Mesothelial cell of epicardium (in vitro differentiated cells): ENCODE measurements at places on chromosomes 2 and 18.

- DNase-seq: no peak
Measured at GRCh38 chr2:63741884-63742579, 99.7 kb upstream of the UGP2 start.

DNA sequence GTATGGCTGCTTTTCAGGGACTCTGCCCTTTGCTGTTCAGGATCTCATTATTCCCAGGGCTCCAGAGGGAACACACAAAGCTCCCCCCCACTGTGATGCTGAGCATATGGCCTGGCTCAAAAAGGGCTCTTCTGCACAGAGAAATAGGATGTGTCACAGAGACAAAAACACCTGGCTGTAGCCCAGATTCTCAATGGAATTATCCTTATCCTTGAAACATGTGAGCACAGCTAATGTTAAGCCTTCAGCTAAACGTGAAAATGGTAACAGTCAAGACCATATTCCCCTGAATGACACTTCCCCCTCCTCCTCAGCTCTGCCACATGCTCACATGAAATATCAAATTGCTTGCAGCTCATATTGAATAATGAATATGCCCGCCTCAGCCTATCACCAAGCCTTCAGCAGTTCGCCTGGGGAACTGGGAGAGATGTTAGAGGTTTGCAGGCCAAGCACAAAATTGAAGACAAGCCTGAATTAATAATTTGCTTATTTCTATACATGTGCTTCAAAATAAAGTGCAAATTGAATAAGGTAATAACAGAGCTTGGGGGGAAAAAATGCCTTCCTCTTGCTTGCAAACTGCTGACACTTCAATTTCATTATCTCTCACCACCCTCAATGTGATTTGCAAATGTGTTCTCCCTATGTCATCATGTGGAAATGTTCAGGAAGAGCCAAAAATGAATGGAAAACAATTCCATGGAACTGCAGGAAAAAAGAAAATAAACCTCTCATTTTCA is 181.0 kb upstream of the HNRNPA3 start:
- DNase-seq: no peak

DNA sequence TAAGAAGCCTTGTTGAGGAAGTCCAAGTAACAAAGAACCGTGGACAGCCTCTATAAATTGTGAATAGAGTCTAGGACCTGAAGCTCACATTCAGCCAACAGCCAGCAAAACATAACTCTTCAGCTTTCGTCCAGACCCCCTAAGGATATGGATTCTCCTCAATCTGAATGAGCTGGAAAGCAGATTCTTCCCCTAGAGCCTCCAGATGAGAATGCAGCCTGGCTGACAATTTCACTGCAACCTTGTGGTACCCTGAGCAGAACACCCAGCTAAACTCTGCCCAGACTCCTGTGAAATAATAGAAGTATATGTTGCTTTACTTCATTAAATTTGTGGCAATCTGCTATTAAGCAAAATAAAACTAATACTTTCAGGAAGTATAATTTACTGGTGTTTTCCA is 483.5 kb upstream of the SLC8A1 start:
- DNase-seq: no peak

- no peak for DNase-seq
Measured at GRCh38 chr2:3483986-3484960, 35.1 kb downstream of the ADI1 start.

DNA sequence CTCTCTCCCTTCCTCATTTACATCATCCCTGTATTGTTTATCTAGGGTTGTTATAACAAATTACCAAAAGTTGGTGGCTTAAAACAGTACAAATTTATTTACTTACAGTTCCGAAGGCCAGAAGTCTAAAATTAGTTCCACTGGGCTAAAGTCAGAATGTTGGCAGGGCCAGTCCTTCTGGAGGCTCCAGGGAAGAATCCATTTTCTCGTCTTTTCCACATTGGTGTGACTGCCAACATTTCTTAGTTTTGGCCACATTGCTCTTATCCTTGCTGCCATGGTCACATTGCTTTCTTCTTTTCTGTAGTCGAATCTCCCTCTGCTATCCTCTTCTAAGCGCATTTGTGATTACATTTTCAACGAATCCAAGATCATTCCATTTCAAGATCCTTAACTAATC is 34.7 kb downstream of the ICOS start:
- DNase-seq: no peak

DNA sequence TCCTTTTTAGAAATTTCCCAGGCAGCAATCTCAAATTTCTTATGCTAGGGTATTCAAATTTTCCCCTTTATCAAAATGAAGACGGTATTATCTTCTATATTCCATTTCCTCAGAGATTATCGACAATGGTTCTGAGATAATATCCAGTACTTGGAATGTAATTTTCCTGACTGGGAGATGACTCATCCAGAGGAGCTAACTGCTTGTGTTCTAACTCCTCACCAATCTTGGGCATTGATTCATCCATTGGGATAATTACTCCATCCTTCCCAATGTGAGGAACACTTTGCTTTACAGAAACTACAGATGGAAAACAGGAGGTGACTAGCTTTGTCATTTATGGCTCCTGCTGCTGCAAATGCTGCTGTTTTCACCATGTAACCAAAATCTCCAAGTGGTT is 239.4 kb upstream of the LYPD1 start:
- no peak for DNase-seq

DNA sequence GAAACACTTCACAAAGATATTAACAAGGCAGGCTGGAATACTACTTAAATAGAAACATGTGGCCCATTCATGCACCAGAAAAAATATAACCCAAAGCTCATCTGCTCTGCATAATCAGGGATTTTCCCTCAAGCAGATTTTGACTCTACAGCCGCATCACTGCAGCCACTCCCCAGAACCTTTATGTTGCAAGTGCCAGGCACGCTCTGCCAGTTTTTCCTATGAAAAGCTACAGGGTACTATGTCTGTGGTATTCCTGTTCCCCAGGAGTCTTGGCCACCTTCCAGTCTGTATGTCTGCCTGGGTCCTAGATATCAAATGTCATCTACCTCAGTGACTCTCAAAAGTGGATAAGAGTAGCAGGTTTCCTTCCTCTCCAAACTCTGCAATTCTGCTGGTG is 3.8 kb downstream of the COA5 start:
- no peak for DNase-seq

GRCh38 chr2:196294516-196294909 is 123.1 kb upstream of the STK17B start:
- DNase-seq: no peak

DNA sequence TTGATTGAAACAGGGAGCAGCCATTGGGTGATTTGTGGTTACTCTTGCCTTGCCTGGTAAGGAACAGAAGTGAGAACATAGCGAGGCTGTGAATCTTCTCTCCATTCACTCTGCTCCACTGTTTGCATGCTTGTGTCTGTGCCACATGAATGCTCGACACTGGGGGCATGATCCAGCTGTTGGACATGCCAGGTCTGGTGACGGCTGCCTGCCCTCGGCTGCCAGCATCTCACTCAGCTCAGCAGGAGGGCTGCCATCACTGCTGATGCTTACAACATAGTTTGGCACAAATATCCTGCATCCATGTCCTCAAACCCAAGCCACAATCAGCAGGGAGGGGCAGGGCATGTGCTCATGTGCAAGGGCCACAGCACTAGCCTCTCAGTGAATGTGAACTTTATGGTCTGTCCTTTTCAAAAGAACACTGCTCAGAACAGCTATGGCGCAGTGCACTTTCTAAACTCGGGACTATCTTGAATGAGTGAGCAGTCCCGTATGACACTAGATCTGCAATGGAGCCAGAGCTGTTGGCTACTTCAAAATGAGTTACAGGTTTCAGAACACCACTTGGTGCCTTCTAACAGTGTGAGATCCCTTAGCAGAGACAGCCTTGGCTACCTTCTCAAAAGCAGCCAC is 126.3 kb downstream of the NRP2 start:
- no peak for DNase-seq

GRCh38 chr18:36496022-36496421 is 198.5 kb downstream of the FHOD3 start:
- no peak for DNase-seq

GRCh38 chr2:240350696-240351087 is 84.8 kb upstream of the GPC1 start:
- DNase-seq: no peak

DNA sequence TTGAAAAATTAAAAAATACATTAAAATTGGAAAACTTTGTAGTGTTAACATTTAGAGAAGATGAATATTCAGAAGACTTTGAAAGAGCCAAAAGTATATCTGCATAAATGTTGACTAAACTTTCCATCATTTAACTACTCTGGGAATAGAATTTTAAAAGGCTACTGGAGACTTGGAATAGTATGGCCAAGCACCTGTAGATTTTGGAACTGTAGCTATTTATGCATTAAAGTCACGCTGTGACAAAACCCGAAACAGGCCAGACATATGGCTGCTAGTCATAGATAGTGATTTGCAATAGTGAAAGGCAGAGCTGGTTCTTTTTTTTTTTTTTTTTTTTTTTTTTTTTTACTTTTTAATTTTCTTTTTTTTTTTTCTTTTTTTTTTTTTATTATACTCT is 396.0 kb downstream of the SOCS6 start:
- no peak for DNase-seq

DNA sequence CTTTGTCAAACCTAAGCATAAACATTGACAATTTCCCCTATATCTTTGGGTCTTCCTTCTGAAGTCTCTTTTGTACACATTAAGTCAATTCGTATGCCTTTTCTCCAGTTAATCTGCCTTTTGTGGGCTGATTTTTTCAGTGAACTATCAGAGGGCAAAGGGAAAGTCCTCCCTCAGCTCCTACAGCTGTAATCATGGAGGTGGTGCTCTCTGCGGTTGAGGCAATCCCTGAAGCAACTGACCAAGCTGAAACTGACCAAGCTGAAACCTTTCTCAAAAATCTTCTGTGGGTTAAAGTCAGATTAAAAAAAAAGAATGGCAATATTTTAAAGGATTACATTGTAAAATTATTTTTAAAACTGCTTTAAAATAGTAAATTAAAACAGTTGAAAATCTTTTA is 105.8 kb upstream of the DNAJC10 start:
- DNase-seq: no peak

GRCh38 chr2:241546771-241547498 is 11.6 kb upstream of the BOK start:
- DNase-seq: no peak

DNA sequence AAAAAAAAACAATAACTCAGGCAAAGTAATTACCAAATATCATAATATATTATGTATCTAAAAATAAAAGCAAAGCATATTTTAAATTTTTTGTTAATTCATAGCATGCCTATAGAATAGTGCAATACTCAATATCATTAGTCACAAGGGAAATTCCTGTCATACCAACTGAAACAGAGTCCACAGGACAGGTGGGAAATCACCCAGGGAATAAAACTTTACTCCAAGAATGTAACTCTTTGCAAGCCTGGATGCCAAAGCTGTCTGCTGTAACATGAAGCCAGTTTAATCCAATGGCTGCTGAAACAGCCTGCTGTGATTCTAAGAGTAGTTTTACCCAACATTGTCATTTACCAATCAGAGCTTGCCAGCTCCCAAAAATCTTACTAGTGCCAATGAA is 40.0 kb upstream of the SULT1C3 start:
- no peak for DNase-seq

- DNase-seq: no peak
Measured at GRCh38 chr2:177037569-177037968, 175.0 kb upstream of the HNRNPA3 start.

DNA sequence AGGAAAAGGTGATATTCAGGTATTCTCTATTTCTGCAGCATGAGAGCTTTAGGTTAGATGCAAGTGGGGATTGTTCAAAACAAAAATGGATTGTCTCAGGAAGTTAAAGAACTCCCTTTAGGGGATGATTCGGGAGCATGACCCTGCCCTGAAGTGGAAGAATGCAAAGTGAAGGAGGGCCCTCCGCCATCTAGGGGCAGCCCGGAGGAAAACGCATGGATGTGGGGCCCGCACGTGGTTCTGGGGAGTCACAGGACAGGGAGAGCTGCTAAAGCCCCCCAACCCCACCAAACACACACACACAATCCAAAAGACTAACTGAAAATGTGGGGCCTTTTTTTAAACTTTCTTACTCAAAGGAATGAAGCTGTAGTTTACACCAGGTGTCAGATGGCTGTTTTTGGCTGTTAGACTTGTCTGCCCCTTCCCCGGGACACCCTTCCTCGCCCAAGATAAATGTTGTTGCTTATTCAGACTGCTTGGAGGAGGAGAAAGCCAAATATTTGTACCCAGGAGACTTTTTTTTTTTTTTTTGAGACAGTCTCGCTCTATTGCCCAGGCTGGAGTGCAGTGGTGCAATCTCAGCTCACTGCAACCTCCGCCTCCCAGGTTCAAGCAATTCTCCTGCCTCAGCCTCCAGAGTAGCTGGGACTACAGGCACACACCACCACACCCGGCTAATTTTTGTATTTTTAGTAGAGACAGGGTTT is 78.8 kb downstream of the HNRNPLL start:
- no peak for DNase-seq

GRCh38 chr2:224098481-224099230 is 59.6 kb upstream of the SERPINE2 start:
- no peak for DNase-seq

- DNase-seq: no peak
Measured at GRCh38 chr2:11679486-11680181, 9.6 kb upstream of the NTSR2 start.

- DNase-seq: no peak
Measured at GRCh38 chr2:46504685-46505471, 25.5 kb downstream of the TMEM247 start.

DNA sequence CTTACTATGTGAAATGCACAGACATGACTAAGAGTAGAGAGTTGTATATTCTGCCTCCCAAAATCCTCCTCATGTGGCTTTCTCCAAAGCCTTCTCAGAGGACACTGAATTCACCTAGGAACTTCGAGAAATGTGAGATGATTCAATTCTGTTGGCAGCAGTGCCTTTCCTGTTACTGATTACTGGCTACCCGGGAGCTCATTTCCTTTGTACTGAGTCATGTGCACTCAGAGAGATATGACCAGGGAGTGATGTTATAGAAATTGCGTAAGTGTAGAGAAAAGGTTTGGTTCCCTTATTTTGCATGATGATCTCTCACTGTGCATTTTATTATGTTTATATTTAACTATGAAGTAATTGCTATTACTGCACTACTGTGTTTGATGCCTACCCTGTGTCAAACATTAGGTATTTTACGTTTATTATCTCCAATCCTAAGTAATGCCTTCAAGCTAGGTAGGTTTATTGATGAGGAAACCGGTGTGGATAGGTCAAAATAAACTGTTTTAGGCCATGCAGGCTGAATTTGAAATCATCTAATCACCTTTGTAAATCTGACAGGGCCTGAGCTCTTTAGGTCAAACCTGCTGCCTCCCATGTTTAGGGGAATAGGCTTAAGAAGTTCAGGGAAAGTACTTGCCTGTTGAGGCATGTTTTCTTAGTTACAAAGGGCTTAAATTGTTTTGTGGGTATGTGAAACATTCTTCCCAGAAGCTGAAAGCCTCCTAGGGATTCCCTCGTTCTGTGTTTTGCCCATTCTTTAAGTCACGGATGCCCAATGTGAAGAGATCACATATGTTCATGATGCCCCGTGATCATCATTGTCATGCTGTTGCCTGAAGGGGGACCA is 86.8 kb downstream of the FMNL2 start:
- DNase-seq: no peak
